B cell (primary cell): ENCODE measurements at places on chromosomes 11 and 22. TPM values are rescaled to one million over a fixed set of nuclear protein-coding genes. Genes with fewer than 3 reads are reported as not detected.

The HPX gene
- total RNA-seq: 1.1 and 2.4 TPM in 2 replicates

The PNPLA3 gene
- total RNA-seq: 0.10 TPM in 1 of 2 replicates, not detected in the other

The MS4A1 gene
- 1,202 and 1,215 TPM in 2 replicates for total RNA-seq

The CD248 gene
- total RNA-seq: 0.83 and 0.96 TPM in 2 replicates
